ENCODE measurements at places on chromosomes 1 and 21.

DNA sequence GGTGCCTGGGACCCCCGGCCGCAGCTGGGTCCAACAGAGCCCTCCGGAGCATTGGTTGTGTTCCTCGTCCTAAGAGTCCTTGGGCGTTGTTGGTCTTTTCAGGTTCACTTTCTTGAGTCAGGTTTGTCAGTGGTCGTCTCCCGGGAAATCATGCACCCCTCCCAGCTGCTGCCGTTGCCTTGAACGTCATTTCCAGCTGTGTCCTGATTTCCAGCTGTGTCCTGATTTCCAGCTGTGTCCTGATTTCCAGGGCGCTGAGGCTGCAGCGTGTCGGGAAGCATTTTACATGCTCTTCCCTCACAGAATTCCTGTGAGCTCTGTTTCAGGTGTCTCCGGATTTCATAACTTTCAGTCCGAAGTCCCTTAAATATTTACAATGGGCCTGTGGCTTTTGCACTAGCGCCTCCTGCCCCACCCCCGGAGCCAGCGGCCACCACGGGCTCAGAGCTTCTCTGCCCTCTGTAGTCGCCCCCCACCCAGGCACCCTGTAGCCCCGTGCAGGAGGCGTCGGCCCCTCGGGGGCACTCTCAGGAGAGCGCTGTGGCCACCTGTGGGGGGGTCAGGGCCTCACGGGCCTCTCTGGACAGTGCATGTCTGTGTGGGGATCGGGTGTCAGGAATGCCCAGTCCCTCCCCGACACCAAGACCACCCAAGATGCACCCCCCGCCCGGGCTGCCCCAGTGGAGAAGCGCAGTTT is 66.7 kb downstream of the COL18A1 start:
- no peak for DNase-seq

GRCh38 chr1:207172321-207172720 is 68.3 kb downstream of the C4BPA start:
- no peak for DNase-seq

GRCh38 chr1:41394959-41395956 is 34.0 kb downstream of the FOXO6 start:
- DNase-seq: peak; percentile 82

DNA sequence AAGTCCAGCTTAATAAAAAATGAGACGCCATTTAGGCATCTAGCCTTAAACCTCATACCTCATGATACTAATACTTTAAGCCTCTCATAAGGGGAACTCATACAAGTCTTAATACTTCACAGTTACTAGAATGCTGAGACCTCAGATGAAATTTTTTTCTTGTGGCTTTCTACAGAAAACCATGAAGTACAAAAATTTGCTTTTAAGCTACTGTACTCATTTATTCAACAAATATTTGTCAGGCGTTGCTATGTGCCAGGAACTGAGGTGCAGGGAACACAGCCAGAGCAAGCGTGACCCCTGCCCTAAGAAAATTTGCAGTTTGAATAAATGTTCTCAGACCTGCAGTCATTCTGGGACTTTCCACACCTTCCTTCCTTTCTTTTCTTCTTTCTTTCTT is 150.6 kb downstream of the MRPL39 start:
- no peak for DNase-seq

DNA sequence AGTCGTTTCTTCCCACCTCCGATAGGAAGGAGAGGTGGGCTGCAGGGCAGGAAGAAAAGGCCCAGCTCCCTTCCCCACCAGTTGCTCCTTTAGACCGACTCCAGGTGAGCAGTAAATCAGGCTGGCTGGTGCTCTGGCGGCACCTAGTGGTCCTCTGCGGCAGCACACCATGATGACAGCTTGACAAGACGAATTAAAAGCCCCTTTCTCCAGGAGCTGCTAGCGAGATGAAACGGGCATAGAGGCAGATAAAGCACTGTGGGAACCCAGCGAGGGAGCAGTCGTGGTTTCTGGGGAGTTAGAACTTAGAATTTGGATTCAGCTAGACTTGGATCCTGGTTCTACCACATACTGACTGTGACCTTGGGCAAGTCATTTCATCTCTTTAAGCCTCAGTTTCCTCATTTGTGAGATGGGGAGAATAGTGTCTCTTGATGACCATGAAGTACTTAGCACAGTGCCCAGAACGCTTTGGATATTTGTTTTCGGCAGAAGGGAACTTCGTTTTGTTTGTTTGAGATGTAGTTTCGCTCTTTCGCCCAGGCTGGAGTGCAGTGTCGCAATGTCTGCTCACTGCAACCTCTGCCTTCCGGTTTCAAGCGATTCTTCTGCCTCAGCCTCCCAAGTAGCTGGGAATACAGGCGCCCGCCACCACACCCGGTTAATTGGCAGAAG is 21.8 kb upstream of the COL9A2 start:
- DNase-seq: peak; percentile 89

GRCh38 chr1:160133990-160134770 is 17.2 kb upstream of the ATP1A4 start:
- DNase-seq: no peak

- no peak for DNase-seq
Observed at GRCh38 chr1:241560146-241560848, 28.1 kb downstream of the KMO start.
